ENCODE measurements at places on chromosomes 11 and 22.
A peak's percentile ranks its signal among the peaks of the same experiment; 100 is the strongest.

DNA sequence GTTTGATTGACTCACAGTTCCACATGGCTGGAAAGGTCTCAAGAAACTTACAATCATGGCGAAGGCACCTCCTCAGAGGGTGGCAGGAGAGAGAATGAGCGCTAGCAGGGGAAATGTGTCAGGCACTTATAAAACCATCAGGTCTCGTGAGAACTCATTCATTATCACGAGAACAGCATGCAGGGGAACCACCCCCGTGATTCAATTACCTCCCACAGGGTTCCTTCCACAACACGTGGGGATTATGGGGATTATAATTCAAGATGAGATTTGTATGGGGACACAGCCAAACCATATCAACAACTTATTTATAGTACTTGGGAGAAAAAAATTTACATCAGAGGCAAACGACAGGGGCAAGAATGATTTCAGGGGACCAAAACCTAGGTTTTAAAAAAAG, 3.0 kb downstream of the ME3 start:
- DNase-seq, result no peak

DNA sequence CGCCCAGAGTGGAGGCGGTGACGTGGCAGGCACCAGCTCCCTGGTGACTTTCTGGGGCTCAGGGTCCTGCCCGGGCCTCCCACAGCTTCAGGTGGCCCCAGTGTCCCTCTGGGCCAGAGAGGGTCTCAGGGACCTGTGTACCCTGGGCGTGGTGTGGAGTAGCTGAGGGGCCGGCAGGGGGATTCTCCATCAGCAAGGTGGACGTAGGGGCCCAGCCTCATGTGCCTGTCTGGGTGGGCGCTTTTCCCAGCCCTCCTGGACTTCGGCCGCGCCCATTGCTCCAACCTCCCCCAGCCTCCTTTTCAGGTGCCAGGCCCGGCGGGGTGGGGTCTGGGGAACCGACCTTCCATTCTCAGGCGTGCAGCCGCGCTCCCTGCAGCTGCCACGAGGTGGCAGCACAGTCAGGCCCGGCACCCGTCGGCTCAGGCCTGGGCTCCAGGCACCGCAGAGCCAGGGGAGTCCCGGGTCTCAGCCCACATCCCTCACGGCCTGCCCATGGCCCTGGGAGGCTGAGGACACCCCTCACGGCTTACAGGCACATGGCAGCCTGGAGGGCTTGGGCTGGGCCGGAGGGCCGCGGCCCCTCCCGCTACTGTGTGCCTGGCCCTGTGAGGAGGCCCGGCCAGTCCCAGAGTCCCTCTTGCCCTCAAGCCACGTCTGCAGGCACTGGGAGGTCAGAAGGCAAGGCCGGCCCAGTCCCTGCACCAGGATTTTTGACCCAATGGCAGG, 19.9 kb upstream of the MUC5B start:
- DNase-seq, result no peak

DNA sequence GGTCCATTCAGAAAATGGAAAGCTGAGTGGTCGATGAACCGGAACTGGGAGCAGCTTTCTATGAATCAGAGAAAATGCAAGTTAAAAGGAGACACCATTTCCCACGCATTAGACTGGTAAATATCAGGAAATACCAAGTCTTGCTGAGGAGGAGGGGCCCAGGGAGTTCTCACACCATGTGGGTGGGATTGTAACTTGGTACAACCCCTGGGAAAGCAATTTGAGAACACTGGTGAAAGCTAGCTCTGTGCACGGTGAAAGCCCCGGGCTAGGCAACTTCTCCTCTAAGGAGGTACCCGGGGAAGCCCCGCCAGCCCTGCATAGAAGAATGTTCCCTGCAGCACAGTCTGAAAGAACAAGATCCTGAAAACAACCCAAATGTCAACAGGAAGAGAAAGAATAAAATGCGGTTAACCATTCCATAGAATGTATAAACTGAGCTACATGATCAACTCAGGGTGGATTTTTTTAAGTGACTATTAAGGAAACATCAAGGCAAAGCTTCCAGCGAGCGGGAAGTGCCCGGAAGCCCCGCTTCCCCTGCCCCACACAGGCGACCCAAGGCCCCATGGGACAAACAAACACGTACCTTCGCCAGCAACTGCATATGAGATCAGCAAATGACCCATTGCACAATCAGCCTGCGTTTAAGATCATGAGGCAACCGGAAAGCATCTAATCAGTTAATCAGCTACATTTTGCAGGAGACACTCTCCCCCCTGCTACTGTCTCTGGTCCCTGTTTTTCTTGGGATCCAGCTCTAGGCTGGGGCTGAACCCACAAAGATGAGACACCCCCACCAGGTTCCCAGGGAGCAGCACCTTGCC, 11.3 kb downstream of the SHANK2 start:
- no peak for DNase-seq

GRCh38 chr11:65317025-65317786, 2.5 kb downstream of the CDC42EP2 start:
- peak; percentile 66 for DNase-seq

GRCh38 chr22:43235445-43236409, 48.8 kb upstream of the TTLL12 start:
- no peak for DNase-seq

DNA sequence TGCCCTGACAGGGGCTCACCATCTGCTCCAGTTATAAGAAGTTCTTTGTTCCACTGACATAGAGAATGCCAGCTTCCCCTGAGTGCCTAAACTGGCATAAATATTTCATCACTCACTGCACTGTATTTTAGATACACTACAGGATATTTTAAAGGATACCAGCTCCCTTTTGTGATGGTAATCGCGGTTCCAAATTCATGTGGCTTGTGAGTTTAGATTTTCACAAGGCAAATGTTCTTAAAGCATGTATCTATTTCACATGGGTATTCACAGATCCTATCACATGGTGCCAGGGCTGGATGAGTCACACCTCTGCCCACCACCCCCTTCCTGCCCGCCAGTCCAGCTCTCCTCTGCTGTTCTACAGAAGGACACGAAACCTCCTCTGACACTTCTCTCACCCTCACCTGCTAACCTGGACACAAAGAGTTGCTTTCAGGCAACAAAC, 105.5 kb downstream of the KCNC1 start:
- DNase-seq, result no peak
